ENCODE measurements at places on chromosomes 7 and 10. TPM values are rescaled to one million over a fixed set of nuclear protein-coding genes. Genes with fewer than 3 reads are reported as not detected.

The CPXM2 gene
- total RNA-seq, result 0.05 TPM

The TAS2R3 gene
- 4.1 TPM for total RNA-seq

The ADCY1 gene
- total RNA-seq, result 0.33 TPM

The MEOX2 gene
- total RNA-seq, result 0.33 TPM

The HOGA1 gene
- 21.8 TPM for total RNA-seq

The CCDC7 gene
- 3.3 TPM for total RNA-seq

The CALN1 gene
- total RNA-seq, result 0.84 TPM

The GPER1 gene
- 2.9 TPM for total RNA-seq

The UNC5B gene
- 1.4 TPM for total RNA-seq

The AKR1D1 gene
- 19.5 TPM for total RNA-seq

The TEX36 gene
- not detected for total RNA-seq

The GCK gene
- 0.67 TPM for total RNA-seq
